ENCODE measurements at places on chromosomes 7 and 10.

DNA sequence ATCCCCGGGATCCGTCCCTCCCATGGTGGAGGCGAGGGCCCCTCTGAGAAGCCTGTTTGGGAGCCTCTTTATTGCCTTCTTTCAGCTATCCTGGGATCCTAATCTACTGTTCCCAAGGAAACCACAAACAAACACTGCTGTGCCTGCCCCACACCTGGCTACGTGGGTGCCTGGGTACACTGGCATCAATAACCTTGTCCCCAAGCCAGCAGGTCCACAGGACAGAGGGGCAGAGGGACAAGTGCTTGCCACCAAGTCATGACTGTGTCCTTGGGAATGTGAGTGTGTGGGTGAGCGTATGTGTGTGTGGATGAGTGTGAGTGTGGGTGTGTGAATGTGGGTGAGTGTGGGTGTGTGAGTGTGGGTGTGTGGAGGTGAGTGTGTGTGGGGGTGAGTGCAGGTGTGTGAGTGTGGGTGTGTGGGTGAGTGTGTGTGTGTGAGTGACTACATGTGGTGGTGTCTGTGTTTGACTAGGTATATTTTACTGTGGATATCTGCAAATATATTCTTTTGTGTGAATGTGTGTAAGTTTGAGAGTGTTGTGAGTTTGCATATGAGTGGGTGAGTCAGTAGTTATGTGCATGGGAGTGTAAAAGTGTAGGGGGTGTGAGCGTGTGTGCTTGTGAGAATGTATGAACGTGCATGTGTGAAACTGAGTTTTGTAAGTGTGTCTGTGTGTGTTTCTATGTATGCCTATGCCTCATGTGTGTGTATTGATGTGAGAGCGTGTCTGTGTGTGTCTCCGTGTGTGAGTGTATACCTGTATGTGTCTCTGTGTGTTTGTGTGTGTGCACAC is 96.1 kb downstream of the TNS3 start:
- no peak for DNase-seq

- no peak for DNase-seq
Observed at GRCh38 chr7:130611218-130611617, 57.3 kb downstream of the COPG2 start.

DNA sequence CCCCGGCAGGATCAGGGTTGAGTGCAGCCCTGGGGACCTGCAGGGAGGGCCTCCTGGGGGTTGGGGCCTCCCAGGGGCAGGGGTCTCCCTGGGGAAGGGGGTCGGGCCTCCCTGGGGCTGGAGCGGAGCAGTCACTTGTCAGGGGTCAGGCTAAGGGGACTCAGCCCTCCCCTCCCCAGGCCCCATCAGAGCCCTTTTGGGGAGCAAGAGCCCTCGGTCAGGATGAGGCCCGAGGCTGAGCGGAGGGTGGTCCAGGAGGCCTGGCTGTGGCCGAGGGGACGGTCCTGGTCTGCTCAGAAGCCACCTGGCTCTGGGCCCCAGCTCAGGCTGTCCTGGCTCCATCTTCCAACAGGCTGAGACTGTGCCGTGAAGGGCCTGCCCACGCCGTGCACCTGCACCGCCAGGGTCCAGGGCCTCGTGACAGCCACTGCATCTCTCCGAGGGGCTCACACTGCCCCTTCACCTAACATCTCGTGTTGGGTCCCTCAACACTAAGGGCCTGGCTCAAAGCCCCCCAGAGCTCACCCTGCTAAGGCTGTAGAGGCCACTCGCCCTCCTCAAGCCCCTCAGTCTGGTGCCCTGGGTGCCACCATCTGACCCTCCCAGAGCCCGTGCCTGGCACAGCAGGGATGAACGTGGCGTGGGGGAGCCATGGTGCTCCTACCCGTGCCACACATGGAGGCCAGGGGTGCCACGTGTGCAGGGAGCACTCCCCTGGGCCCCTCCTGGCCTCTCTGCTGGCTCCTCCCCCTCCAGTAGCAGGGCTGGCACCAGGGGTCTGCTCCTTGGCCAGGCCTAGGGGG is 12.9 kb downstream of the BHLHA15 start:
- no peak for DNase-seq

DNA sequence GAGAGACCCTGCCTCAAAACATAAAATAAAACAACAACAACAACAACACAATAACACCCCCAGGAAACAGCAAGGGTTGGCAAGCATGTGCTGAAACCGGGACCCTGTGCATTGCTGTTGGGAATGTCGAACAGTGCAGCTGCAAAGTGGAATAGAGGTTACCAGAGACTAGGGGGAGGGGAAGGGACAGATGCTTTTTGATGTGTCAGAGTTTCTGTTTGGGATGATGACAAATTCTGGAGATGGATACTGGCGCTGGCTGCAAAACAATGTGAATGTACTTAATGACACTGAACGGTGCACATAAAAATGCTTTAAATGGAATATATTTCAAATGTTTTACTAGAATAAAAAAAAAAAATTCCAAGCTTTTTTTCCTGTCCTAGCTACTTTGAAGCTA is 241.8 kb downstream of the TEX36 start:
- no peak for DNase-seq

DNA sequence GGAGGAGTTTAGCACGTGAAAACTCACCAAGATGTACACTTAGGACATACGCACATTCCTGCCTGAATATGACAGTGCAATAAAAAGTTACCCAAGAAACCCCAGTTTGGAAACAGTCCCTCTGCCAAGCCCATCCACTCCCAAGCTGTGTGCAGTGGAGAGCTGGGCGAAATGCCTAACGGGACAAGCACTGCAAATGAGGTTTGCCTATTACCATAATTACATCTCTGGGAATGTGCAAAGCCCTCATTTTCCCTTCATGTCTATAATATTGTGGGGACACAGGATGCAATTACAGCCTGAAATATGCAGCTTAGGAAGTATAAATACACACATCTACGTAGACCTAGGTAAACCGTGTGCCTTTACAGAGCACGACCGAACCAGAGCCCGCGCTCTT is 117.5 kb downstream of the PLXNA4 start:
- DNase-seq: no peak

- no peak for DNase-seq
Observed at GRCh38 chr7:100356416-100357068, 1.4 kb upstream of the PILRB start.

DNA sequence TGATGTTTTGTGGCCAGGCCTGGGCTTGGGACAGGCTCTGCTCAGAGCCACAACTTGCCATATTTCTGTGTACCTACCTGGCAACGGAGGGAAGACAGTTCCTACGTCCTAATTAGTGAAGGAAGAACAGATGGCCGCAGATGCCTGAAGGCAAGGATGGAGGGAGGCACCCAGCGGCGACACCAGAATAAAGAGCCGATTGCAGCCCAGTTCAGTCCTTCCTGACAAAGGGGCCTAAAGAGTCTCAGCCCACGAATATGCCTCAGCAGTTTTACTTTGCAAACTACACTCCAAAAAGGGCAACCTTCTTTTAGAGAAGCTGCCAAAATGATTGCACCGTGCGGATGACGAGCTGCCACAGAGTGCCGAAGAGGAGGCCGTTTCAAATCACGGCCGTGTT is 585.8 kb downstream of the GLRX3 start:
- no peak for DNase-seq

DNA sequence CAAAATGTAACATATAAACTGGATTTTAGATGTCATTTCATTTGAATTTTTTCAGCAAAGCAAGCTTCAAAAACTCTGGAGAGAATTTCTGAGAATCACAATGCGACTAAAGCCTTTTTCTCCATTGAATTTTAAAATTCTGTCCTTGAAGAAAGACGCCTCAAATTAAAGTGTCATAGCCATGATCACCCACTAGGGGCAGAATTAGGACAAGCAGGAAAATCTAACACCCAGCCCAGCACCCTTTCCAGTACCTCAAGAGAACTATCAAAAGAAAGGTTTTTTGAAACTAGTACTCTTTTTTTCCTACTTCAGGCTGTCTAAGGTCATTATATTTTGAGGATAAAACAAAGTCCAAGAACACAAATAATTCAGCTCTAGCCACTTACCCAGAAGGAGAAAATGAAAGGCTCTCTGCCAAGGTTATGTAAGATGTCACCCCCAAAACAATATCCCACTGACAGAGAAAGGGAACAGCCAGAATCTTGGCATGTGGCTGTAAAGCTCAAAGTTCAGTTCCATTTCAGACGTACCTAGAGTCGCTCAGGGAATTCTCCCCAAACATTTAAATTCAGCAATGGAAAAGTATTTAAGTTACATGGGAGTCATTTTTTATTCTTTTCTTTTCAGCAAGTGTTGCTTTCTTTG is 299.4 kb downstream of the SNX13 start:
- no peak for DNase-seq

DNA sequence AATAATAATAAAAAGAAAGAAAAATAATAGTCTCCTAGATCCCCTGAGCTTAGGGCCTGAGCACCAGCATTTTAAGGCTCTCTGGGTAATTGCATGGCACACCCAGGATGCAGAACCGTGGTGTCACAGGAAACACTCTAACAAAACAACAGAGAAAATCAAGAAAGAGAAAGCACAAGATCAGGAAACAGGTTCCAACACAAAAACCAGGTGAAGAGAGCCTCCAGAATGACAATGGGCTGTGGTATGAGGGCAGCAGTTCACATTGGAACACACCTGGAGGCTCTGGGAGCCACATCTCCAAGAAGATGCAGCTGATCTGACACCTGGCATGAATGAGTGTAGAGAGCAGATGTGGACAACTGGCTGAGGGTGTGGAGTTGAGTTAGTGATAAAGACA is 7.1 kb downstream of the MMRN2 start:
- no peak for DNase-seq

DNA sequence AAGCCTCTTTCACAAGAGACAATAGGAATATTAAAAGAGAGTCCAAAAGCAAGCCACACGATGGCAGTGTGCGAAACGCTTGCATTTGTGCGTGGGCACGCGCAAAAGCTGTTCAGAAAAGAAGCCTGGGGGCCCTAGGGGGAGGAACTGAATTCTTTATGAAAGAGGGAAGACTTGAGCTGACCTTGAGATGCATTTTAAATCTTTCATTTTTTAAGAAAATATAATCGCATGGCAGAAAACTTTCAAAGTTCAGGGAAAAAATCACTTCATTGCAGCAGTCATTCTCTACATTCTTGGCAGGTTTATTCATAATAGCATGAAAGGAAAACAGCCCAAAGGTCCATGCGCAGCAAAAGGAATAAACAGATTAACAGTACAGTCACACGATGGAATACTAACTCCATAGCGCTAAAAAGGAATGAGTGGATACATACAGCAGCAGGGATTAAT is 206.5 kb upstream of the PRKCQ start:
- DNase-seq: no peak

DNA sequence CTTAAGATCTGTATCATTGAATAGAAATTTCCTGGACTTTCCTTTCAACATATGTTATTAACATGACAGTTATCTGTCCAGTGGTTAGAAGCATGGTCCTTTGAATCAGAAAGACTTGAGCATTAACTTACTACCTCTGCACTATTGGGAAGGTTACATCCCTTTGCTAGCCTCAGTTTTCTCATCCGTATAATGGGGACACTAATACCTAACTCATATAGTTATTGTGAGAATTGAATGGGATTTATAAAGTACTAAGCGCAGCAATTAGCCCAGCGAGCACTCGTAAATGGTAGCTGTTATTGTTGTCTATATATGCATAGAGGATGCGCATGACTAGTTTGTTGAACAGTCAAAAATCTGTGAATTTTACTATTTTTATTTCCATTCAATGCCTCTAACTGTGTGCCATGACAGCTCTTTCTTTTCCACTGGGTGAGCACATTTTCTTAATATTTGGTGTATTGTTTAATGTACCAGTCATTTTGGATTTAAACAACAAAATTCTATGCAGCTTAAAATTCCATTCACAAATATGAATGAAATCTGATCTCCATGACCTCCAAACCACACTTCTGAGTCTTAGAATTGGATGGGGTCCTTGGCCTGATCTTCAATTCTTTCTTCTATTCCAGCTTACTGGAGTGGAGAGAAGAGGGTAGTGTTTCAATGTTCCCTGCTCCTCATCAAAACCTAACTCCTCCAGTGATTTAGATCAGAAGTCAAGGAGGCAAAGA is 65.0 kb downstream of the CACNB2 start:
- no peak for DNase-seq

DNA sequence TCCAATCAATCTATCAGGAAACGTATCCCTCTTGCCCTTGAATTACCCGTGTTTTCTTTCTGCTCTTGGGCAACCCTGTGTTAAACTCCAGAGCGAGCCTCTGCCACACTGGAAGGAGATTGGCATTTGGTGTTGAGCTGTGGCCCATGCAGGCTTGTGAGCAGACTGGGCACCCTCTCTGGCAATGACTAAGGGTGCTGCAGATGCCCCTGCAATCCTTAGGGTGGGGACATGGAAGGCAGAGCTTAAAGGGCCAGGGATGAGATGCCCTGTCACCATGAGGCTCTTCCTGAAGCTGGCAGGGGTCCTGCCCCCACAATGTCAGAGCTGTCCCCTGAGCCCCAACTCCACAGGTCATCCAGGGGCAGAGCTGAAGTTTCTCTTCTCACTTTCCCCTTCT is 19.5 kb upstream of the FAM180A start:
- DNase-seq: no peak

DNA sequence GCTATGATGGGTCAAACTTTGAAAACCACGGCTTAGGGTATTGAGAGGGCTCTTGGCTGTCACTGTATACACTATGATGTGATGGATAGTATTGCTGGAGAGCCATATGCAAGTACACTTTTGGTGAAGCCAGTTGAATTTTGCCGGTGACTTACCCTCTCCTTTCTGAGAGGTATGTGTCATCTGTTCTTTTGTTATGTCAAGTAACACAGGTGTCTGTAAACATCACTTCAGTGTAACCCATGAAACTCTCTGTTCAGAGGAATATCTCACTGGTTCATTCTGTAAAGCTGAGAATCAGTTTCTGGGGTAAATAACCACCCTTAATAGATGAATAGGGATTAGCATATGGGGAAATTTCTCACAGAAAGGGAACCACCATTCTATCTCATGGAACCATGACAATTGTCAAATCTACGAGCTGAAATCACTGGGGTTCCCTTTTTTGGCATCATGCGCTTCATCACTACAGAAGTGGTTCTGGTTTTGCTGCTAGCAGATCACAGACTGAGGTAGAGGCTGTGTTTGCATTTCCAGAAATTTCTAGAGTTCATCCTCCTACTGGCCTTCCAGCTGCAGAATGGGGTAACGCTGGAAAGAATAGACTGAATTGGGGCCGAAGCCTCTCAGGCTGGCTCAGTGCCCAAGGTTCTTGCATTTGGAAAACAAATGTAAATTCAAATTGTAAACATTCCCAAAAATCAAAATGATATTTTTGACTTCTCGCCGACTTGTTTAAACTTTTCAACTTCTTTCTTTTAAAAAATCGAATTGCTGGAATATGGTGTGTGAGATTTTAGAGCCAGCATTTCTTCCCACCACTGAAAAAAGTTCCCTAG is 83.3 kb upstream of the CREB5 start:
- DNase-seq: no peak

- no peak for DNase-seq
Observed at GRCh38 chr10:57222603-57223002, 861.5 kb upstream of the ZWINT start.

- no peak for DNase-seq
Observed at GRCh38 chr10:11823989-11824346, 812 bp downstream of the PROSER2 start.

Data from NCI-H1092 (cell line).